ENCODE measurements at places on chromosomes 4 and X.

DNA sequence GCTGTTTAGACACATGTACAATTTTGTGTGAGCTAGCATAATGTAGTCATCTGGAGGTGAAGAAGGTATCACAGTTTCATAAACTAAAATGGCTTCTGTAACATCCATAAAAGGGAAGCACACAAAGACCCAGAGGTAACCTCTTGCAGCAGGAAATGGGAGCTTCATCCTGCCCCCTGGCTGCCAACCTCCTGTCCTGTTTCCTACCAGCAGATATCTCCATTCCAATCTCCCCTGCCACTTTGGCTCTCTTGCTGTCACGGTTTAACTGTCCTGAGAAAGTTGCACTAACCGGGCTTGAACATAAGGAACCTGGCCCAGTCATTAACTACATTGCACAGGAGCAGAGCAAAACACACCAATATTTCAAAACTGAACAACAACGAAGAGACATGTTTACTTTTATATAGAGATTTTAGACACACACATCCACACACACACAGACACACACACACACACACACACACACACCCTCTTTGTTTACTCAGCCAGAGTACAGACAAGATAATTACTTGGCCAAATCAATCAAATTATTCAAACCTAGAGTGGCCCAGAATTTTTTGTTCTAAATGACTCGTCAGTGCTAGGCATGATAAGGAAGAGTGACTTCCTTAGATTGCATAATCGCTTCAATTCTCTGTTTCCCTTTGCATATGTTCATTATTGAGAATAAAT lies 24.2 kb downstream of the MID2 start:
- no peak for DNase-seq

DNA sequence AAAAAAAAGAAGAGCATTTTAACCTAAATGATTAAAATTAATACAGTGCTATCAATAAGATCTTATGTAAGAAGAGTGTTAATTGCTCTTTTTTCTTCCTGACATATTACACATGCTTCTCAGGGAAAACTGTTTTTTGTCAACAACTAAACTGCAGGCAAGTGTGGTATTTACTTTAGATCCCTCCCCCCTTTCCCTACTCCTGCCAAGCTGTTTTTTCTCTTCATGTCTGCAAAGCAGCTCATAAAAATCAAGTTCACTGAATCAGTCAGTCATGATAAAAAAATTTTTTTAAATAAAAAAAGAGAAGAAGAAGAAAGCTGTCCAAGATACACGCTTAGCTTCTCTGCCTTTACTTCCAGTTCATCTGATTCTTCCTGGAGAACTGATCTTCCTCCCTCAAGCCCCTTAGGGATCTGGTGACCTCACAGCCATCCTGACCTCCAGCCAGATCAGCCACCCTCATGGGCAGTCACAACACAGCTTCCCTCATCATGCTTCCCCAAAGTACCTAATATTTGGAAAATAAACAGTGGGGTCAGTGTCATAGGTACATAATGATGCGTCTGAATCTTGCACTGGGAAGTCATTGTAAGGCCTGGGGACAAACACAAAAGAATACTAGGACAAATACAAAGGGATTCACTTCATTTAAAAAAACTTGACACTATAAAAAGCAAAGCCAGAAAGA lies 87.0 kb downstream of the ZNF827 start:
- DNase-seq = no peak

- DNase-seq = no peak
These were observed 239.0 kb upstream of the JADE1 start for GRCh38 chr4:128570387-128570975.

DNA sequence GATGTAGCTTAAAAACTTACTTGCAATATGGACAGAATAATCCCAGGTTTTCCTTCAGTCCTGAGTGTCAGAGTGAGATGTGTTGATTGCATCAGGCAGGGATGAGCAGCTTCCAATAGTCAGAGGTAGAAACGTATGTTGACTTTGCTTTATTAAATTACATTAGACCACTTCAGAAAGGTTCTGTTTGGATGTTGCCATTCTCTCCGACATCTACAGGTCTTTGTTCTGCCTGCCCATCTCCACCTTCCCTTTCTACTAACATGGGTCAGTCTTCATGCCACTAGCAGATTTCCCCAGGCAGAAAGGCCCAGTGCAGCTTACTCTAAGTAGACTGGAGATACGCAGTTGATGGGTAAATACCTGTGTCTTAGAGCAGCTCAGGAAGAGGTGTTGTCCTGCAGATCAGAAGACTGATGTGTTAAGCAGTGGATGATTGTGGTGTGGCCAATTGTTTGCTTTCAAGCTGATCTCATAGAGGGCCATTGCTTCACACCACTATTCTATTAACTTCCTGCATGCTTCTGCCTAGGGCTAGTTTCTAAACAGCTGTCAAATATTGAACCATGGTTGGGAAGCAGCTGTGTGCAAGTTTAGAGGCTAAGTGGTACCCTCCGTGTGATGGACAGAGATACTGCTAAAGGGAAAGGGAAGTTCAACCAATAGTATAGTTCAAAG lies 1.8 kb downstream of the FRMPD4 start:
- DNase-seq = no peak

DNA sequence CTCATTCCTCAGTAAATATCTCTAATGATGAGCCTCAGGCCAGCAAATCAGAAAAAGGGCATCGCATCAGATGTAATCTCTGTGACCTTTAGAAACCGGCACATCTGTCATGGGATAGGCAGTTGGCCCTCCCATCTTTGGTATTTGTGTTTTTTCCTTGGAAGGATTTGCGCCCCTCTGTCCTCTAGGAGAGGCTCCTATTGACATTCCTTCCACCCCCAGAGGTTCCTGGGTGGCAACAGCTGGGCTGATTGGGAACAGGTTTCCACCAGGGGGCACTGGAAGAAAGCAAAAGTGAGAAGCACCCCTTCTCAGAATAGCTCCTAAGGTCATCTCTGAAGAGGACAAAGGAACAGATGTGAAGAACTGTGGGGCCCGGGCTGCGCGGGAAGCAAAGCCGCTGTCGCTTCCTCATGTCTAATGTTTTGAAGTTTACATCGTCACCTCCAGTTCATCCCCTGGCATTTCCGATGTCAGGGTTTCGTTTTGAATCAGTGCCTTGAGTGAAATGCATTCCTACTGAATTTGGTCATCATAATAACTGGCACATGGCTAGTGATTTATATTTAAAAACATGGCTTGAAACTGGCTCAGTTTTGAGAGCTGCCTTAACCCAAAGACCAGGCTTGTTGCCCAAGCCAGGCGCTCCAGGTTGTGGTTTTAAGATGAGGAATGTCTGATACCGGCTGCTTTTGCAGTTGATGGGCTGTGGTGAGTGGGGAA lies 6.2 kb downstream of the TXK start:
- peak; percentile 90 for DNase-seq
